GM04504 (cell line): ENCODE measurements at places on chromosomes 3 and 15.

- DNase-seq, result no peak
These were observed 3.3 kb downstream of the TMEM115 start for GRCh38 chr3:50355829-50356552.

GRCh38 chr3:48759071-48759470 lies 42.0 kb upstream of the IP6K2 start:
- DNase-seq, result no peak

DNA sequence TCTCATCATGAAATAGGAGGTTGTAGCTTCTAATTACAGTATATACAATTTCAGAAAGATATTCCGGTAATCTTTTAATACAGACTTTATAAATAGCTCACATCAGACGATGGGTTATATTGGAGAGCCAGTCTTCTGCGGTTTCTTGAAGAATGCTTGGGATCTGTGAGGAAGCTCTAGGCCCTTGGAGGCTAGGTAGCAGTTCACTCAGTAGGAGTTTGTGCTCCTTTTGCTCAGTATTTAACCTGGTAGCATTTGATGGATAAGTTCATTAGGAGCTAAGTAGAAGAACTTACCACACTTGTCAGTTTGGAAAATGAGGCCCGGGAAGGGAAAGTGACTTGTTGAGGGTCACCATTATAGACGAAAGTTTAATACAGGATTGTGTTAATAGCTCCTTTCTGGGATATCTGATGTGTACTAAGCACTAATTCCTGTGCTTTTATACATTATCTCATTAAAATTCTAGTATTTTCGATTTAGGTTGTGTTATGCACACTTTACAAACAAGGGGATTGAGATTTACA lies 2.8 kb downstream of the FNDC3B start:
- DNase-seq, result no peak

DNA sequence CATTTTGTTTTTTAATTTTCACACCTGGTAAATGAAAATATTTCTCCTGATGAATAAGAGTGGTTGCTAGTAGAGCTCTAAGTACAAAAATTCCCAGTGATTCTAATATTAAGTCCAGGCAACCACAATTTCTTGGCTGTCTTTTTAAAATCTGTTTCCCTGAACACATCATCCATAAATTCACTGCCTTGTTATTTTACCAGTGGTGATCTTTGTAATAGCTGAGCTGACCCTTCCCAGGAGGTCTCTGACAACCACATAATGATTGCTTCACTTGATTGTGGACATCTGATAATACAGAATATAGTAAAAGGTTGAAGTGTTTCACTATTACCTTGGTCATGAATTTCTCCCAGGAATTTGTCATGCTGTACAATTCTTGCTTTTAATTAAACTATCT lies 13.9 kb upstream of the TOP2B start:
- no peak for DNase-seq

- DNase-seq, result no peak
These were observed 43.9 kb downstream of the ACAN start for GRCh38 chr15:88847144-88847543.

DNA sequence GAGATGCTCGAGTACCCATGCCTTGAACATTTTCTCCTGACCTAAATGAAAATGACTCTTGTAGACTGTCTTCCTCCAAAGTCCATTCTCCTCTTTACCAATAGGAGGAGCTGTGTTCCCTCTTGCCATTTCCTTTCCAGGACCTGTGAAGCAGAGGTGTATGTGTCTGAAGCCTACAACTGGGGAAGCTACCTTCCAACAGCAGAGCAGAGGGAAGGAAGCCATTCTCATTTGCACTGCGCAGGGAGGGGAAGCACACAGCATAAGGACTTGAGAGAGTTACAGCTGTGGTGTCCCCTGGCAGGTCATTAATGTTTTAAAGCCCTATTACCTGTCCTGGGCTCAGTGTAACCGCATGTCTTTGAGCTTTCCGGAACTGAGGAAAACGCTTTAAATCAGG lies 38.7 kb downstream of the HSPBAP1 start:
- DNase-seq, result no peak

- no peak for DNase-seq
These were observed 286.2 kb upstream of the STT3B start for GRCh38 chr3:31246293-31247062.

- no peak for DNase-seq
These were observed 504.6 kb downstream of the LPP start for GRCh38 chr3:188658606-188659005.

DNA sequence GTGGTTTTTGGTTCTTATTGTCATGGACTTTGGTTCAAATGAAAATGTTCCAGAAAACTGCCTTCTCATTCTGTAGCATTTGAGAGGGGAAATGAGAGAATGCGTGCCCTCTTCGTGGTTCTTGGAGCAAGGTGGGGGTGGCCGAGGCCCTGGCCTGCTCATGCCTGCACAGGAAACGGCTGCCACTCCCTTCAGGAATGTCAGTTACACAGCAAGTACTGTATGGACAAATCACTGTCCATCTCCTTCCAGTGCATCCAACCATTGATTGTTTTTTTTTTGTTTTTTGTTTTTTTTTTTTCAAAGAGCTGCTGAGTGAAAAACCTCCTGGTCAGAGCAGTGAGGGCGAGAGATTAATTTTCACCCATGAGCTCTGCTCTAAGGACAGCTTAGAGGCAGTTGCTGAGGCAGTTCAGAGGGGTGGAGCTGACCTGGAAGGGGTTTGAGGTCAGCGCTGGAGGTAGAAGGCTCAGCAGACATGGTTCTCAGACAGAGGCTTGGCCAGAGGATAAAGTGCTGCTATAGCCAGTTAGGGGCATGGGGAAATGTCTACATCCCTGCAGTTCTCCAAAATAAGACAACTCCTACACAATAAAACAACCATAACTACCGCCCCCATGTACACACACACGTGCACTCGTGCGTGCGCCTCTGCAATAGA lies 20.2 kb upstream of the KIF23 start:
- DNase-seq, result no peak

GRCh38 chr3:178297740-178298139 lies 238.5 kb upstream of the KCNMB2 start:
- no peak for DNase-seq

DNA sequence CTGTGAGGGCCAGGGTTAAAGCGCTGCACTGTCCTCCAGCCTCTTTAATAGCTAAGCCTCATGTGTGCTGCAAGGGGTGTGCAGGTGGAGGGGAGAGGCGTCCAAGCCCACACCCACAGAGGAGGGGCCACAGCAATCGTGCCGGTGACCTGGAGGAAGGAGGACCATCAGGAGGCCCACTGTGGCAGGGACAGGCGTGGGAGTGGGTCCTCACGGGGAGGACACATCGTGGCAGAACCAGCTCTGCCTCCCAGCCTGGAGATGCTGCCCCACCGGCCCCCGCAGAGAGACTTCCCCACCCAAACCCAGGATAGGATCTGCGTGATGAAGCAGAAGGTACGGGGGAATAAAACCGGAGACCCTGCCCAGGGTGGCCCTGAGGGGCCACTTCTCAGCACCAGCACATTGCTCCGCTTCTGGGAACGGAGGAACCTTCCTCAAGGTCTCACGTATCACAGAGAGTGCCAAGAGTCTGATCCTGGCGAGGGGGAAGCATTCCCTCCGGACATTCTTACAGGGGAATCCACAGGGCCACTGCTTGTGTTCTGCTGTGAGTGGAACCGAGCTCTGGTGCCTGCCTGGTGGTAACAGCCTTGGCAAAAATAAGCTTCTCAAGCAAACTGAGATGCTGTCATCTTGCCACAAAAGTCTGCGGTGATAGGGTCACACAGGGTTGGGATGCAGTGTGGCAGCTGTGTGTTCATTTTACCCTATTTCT lies 199.8 kb downstream of the XXYLT1 start:
- no peak for DNase-seq

- no peak for DNase-seq
These were observed 908.5 kb upstream of the SEMA6D start for GRCh38 chr15:46808834-46809233.

DNA sequence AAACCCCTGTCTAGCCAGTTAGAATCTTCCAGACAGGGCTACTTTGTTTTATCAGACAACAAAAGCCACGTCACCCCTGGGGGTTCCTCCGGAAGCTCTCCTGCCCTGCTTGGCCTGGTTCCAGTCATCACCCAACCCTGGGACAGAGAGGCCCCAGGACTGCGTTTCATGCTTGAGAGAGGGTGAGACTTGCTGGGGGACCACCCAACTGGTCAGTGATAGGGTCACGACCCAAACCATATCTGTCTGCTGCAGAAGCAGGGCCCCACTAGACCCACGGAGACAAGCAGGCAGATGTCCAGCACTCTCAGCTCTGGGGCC lies 1.2 kb downstream of the NT5DC2 start:
- no peak for DNase-seq

DNA sequence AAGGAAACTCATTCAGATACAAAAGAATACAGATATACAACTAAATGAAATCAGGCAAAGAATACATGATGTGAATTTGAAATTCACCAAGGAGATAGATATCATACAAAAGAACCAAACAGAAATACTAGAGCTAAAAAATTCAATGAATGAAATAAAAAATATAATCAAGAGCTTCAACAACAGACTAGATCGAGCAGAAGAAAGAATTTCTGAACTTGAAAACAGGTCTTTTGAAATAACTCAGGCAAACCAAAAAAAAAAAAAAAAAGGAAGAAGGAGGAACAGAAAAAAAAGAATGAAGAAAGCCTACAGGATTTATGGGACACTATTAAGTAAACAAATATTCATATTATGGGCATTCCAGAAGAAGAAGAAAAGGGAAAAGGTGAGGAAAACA lies 137.8 kb downstream of the DMXL2 start:
- DNase-seq, result no peak
